ENCODE measurements at places on chromosomes 6 and 20. TPM values are rescaled to one million over a fixed set of nuclear protein-coding genes. Genes with fewer than 3 reads are reported as not detected.

SLC4A11 gene
- 0.62 TPM for total RNA-seq

POU3F2 gene
- total RNA-seq, result 0.41 TPM

PHIP gene
- total RNA-seq, result 55.2 TPM

FAM209B gene
- not detected for total RNA-seq

ENPP4 gene
- 44.0 TPM for total RNA-seq

SLC12A5 gene
- 0.21 TPM for total RNA-seq

TXLNB gene
- total RNA-seq, result 188 TPM

CASS4 gene
- 2.8 TPM for total RNA-seq

MDFI gene
- 23.5 TPM for total RNA-seq

CLPSL1 gene
- not detected for total RNA-seq

PRPH2 gene
- total RNA-seq, result 4.2 TPM

MYBL2 gene
- total RNA-seq, result 7.7 TPM

MOG gene
- total RNA-seq, result not detected

MYLK4 gene
- total RNA-seq, result 14.9 TPM

NOTCH4 gene
- total RNA-seq, result 10.6 TPM

TRIM15 gene
- total RNA-seq, result not detected

GGTLC1 gene
- not detected for total RNA-seq

ECT2L gene
- total RNA-seq, result 0.31 TPM

ULBP2 gene
- not detected for total RNA-seq

RAET1E gene
- total RNA-seq, result 8.8 TPM

OR2B6 gene
- total RNA-seq, result not detected

PRND gene
- 34.1 TPM for total RNA-seq

OTOR gene
- total RNA-seq, result 0.21 TPM

SLPI gene
- total RNA-seq, result 181 TPM

OR2J3 gene
- total RNA-seq, result not detected

FAM83C gene
- total RNA-seq, result 2.2 TPM

COL9A1 gene
- 4.2 TPM for total RNA-seq

SPTLC3 gene
- 15.8 TPM for total RNA-seq
